ENCODE measurements at places on chromosomes 5 and 9. TPM values are rescaled to one million over a fixed set of nuclear protein-coding genes. Genes with fewer than 3 reads are reported as not detected.

- no peaks in the 10 kb centered on the region for H3K36me3 ChIP-seq
- H3K27ac ChIP-seq = no peak overlapping the region
- no peaks in the 10 kb centered on the region for H3K27me3 ChIP-seq
- peaks cover 6% of the 10 kb centered on the region for H3K4me1 ChIP-seq
- no peak for DNase-seq
Measured at GRCh38 chr9:114154600-114155102, 686 bp upstream of the COL27A1 start.

- no peaks in the 10 kb centered on the region for H3K4me1 ChIP-seq
- H3K27ac ChIP-seq = no peak overlapping the region
- H3K27me3 ChIP-seq = no peaks in the 10 kb centered on the region
- H3K36me3 ChIP-seq = no peaks in the 10 kb centered on the region
- DNase-seq = no peak
Measured at GRCh38 chr5:141042555-141042954, 8.6 kb upstream of the PCDHB1 start.

DNA sequence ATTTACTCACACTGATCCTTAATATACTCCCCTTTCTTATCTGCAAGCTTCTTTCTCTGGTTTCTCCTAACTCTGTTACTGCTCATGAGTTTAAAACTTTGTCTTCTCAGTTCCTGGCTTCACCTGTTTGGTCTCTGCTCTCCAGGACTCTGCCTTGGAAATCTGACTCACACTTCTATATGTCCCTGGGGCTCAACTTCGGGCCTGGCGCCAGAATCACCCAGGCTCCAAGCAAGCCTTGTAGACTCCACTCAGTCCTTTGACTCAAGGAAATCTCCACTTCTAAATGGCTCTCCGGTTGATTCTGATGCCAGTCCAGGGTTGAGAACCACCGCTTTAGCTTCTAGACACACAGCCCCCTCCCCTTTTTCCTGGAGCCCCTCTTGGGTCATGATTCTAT, 57.8 kb downstream of the TMC1 start:
- no peaks in the 10 kb centered on the region for H3K36me3 ChIP-seq
- H3K4me3 ChIP-seq = no peak overlapping the region
- H3K4me1 ChIP-seq = peaks cover 2% of the 10 kb centered on the region
- peak overlapping the region; percentile 83 for H3K27ac ChIP-seq
- peak; percentile 77 for DNase-seq

DNA sequence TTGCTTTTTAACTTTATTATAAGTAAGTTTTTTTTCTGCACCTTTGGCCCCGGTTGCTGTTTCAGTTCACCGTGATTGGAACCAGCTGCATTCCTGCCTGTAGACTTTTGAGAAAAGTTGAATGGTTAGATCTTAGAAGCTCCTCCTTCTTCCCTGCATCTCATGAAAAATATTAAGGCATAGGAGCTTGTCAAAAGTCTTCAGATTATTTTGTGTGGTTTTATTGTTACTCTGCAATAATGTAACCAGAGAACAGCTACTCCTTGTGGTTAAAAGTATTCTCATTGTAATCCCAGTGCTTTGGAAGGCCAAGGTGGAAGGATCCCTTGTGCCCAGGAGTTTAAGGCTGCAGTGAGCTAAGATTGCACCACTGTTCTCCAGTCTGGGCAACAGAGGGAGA, 3.3 kb upstream of the SLC2A8 start:
- peaks cover 5% of the 10 kb centered on the region for H3K4me1 ChIP-seq
- no peak overlapping the region for H3K4me3 ChIP-seq
- DNase-seq = no peak
- H3K27me3 ChIP-seq = no peaks in the 10 kb centered on the region

DNA sequence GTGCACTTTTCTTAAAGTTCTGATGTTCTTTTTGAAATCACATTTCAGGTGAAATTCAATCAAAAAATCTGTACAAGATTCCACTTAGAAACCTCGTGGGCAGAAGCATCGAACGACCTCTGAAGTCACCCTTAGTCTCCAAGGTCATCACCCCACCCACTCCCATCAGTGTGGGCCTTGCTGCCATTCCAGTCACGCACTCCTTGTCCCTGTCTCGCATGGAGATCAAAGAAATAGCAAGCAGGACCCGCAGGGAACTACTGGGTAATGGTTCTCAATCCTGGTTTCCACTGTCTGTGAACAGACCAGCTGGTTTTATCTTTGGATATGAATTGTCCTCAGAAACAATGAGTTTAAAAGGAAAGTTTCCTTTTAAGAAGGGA, 8.1 kb upstream of the SLC2A8 start:
- no peak for DNase-seq
- no peak overlapping the region for H3K27ac ChIP-seq
- H3K4me1 ChIP-seq = no peaks in the 10 kb centered on the region
- no peak overlapping the region for H3K4me3 ChIP-seq
- no peaks in the 10 kb centered on the region for H3K36me3 ChIP-seq

GRCh38 chr5:173771121-173771724, 116.9 kb upstream of the CPEB4 start:
- H3K4me1 ChIP-seq = no peaks in the 10 kb centered on the region
- no peak overlapping the region for H3K27ac ChIP-seq
- no peaks in the 10 kb centered on the region for H3K27me3 ChIP-seq
- H3K36me3 ChIP-seq = no peaks in the 10 kb centered on the region
- no peak overlapping the region for H3K4me3 ChIP-seq
- no peak for DNase-seq

DNA sequence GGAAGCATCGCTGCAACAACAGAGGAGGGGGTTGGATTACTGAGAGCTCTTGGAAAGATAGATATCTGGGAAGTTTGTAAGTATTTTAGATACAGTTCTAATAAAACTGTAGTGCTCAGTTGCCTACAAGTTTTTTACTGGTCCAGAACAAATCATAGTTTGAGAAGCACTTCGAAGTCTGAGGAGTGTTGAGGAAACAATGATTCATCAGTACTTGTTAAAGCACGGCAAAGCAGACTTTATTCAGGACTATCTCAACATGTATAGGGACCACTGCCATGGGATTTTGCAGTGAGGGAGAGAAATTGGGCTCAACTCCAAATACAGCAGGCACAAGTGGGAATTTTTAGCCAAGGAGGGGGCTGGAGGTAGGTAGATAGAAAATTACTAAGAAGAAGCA, 25.3 kb upstream of the RECK start:
- H3K4me3 ChIP-seq = no peak overlapping the region
- H3K4me1 ChIP-seq = no peaks in the 10 kb centered on the region
- H3K27ac ChIP-seq = no peak overlapping the region
- no peak for DNase-seq

- peak overlapping the region; percentile 73 for H3K4me3 ChIP-seq
- no peaks in the 10 kb centered on the region for H3K36me3 ChIP-seq
- DNase-seq = no peak
- H3K4me1 ChIP-seq = no peaks in the 10 kb centered on the region
Measured at GRCh38 chr5:65102371-65102975, 333.7 kb downstream of the CWC27 start.

- no peaks in the 10 kb centered on the region for H3K27me3 ChIP-seq
- H3K36me3 ChIP-seq = no peaks in the 10 kb centered on the region
- H3K4me3 ChIP-seq = no peak overlapping the region
Measured at GRCh38 chr9:3200331-3200774, 325.4 kb downstream of the RFX3 start.

DNA sequence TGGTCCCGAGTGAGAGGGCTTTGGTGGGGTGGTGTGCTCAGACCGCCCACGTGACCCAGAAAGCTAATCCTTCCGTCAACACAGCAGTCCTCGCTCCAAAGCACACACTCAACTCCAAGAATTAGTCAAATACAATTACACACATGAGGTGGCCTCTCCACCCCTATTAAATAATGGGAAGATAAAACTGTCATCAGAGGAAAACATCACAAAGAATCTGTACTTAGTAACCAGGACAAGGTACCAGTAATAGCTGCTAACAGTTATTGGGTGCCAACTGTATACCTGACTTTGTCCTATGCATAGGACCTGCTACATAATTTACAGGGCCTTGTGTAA, 222.8 kb downstream of the HSPA4 start:
- no peak for DNase-seq
- no peaks in the 10 kb centered on the region for H3K36me3 ChIP-seq
- H3K4me1 ChIP-seq = no peaks in the 10 kb centered on the region
- H3K27me3 ChIP-seq = no peaks in the 10 kb centered on the region
- no peak overlapping the region for H3K27ac ChIP-seq

DNA sequence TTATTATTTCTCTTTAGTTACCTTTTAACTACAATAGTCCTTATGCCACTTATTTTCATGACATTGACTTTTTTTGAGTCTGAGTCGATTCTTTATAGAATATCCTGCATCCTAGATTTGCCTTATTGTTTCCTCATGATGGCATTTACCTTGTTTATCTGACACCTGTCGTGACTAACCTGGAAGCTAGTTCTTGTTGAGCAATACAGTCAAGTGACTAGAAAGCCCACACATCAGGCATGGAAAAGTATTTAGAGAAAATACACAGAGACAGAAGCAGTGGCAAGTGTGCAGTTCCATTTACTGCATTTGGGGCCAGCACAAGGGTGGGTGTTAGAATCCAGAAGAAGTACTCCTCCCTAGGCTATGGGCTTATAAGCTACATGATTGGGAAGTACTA, 97.8 kb downstream of the ERMP1 start:
- H3K27me3 ChIP-seq = no peaks in the 10 kb centered on the region
- no peak for DNase-seq
- no peak overlapping the region for H3K27ac ChIP-seq
- H3K4me3 ChIP-seq = no peak overlapping the region
- no peaks in the 10 kb centered on the region for H3K4me1 ChIP-seq

GRCh38 chr9:132943651-132944293, 644 bp downstream of the TSC1 start:
- H3K4me3 ChIP-seq = peak overlapping the region; percentile 80
- H3K27ac ChIP-seq = peak overlapping the region; percentile 97
- no peaks in the 10 kb centered on the region for H3K36me3 ChIP-seq

- H3K27me3 ChIP-seq = no peaks in the 10 kb centered on the region
- no peaks in the 10 kb centered on the region for H3K4me1 ChIP-seq
- H3K36me3 ChIP-seq = no peaks in the 10 kb centered on the region
- no peak overlapping the region for H3K27ac ChIP-seq
- no peak for DNase-seq
Measured at GRCh38 chr5:178058321-178059012, 54.9 kb upstream of the N4BP3 start.

GRCh38 chr9:14146201-14146874, 167.6 kb downstream of the NFIB start:
- no peak for DNase-seq
- no peaks in the 10 kb centered on the region for H3K4me1 ChIP-seq
- no peak overlapping the region for H3K27ac ChIP-seq
- no peaks in the 10 kb centered on the region for H3K27me3 ChIP-seq
- H3K4me3 ChIP-seq = no peak overlapping the region

DNA sequence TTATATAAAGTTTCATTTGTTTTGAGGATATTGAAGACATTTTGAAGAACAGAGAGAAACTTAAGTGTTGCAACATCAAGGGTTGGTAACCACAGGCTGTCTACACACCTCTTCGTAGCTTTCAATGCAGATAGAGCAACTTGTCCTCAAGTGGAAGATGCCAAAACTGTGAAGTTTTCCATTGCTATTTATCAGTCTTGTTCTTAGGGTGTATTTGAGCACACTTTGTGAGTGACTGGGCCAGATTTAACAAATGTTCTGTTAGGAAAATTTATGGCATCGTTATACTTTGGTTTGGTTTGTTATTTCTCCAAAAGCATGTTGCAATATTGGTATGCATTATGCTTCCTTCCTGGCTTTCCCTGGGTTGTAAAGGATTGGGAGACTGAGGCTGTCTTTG, 31.6 kb downstream of the NNT start:
- no peak overlapping the region for H3K27ac ChIP-seq
- no peaks in the 10 kb centered on the region for H3K27me3 ChIP-seq
- no peak for DNase-seq
- no peaks in the 10 kb centered on the region for H3K4me1 ChIP-seq

GRCh38 chr9:34603610-34604231, 8.2 kb downstream of the RPP25L start:
- peak; percentile 77 for DNase-seq
- no peaks in the 10 kb centered on the region for H3K36me3 ChIP-seq
- H3K27ac ChIP-seq = no peak overlapping the region
- H3K4me3 ChIP-seq = no peak overlapping the region
- no peaks in the 10 kb centered on the region for H3K27me3 ChIP-seq

The DTWD2 gene
- total RNA-seq = 23.1 TPM

The IL9 gene
- total RNA-seq = not detected

The SMIM3 gene
- total RNA-seq = 81.0 TPM

The NEUROG1 gene
- total RNA-seq = not detected

The ZNF883 gene
- 1.4 TPM for total RNA-seq

The GFI1B gene
- total RNA-seq = not detected

The PCDHGA11 gene
- total RNA-seq = 5.0 TPM

The CDK9 gene
- total RNA-seq = 63.9 TPM

The RPL35 gene
- 2,566 TPM for total RNA-seq

The FANCG gene
- total RNA-seq = 13.4 TPM
